ENCODE measurements at places on chromosomes 1 and 21.

DNA sequence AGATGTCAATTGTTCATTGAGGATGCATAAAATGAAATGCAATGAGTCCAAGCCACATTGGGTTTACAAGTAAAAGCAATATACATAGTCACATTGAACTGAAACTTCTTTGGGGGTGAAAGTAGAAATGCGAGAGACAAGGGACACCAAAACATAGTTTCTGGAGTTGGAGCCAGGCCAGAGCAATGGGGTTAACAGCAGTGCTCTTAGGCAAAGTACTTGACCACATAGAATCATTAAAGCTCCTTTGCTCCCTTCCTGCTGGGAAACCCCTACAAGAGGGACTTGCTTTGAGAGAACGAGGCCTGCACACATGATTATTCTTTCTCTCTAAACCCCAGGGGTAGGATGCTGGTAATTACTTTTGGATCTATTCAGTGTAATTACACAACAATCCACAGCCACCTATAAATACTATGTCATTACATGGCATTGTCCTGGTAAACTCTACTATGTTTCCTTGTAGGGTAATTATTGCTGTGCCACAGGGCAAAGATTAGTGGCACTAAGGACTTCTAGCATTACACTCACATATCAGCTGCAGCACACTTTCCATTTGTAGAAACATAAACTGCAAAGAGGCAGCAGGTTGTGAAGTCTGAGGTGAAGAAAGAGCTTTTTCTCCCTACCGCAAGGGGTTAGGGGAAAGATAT is 421.6 kb upstream of the PBX1 start:
- DNase-seq, result no peak

- DNase-seq, result no peak
Observed at GRCh38 chr1:110208916-110209645, 1.0 kb upstream of the KCNC4 start.

- no peak for DNase-seq
Observed at GRCh38 chr1:63701187-63701586, 72.6 kb upstream of the ROR1 start.

- no peak for DNase-seq
Observed at GRCh38 chr1:62426237-62426636, 10.6 kb upstream of the USP1 start.

- DNase-seq, result no peak
Observed at GRCh38 chr1:205373022-205373797, 16.5 kb upstream of the KLHDC8A start.

DNA sequence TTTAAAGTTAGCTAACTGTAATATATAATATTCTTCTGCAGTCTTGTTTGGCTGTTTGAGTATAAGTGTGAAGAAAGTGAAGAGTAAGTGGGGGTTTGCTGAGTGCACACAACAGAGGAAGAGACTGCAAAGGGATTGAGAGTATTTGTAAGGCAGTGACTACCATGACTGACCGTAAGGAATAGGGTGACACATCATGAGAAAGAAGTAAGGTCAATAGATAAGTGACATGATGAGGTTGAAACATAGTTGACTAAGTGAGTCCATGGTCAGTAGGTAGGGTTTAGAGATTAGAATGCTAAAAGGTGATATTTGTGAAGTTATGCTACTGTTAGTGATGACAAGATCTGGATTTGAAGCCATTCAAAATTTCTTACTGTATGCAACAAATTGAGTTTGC is 27.7 kb downstream of the WARS2 start:
- no peak for DNase-seq

Measured in NCI-H1694 (cell line).